CD4-positive, alpha-beta T cell treated with Interleukin-6 for 4 hours (primary cell): ENCODE measurements at places on chromosomes 12 and 14.

GRCh38 chr12:1373901-1374735 is 220.3 kb downstream of the FBXL14 start:
- no peak for DNase-seq

GRCh38 chr12:19191089-19191488 is 61.6 kb downstream of the PLEKHA5 start:
- DNase-seq = no peak

DNA sequence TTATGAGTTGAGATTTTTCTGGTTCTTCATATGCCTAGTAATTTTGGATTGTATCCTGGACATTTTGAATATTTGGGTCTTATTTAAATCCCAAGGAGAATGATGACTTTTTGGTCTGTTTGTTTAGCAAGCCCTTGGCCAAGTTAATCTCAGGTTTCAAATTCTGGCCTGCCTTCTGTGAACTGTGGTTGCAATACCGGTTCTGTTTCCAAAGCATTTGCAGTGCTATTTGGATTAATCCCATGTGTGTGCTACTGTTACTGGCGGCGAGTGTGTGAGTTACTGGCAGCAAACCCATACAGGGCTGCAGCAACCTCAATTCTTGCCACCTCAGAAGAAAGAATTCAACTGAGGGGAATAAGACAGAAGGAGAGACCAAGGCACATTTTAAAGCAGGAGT is 51.1 kb downstream of the TMEM260 start:
- no peak for DNase-seq

- DNase-seq = no peak
Measured at GRCh38 chr14:39265806-39266524, 32.2 kb downstream of the MIA2 start.

- DNase-seq = no peak
Measured at GRCh38 chr12:27220055-27220987, 23.8 kb upstream of the STK38L start.

- no peak for DNase-seq
Measured at GRCh38 chr12:55684761-55685370, 22.8 kb downstream of the ITGA7 start.
